ENCODE measurements at places on chromosomes 1 and 21.

- DNase-seq: no peak
Measured at GRCh38 chr1:93565496-93566206, 116.0 kb downstream of the BCAR3 start.

DNA sequence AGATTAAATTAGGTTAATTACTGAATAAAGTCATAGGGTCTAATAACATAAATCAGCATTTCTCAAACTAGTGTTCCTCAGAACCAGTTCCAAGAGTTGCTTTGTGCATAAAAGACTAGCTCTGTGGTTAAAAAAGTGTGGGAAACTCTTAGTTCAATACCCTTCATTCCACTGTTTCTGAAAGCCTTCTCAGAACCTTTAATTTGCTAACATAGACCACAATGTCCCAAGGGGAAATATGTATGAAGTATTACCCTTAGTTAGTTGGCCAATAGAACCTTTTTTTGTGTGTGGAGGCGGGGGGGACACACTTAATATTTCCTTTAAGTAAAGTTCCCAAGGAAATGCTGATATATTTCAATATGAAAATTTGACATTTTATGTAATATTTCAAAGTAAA, 20.4 kb downstream of the ODF2L start:
- DNase-seq: no peak

DNA sequence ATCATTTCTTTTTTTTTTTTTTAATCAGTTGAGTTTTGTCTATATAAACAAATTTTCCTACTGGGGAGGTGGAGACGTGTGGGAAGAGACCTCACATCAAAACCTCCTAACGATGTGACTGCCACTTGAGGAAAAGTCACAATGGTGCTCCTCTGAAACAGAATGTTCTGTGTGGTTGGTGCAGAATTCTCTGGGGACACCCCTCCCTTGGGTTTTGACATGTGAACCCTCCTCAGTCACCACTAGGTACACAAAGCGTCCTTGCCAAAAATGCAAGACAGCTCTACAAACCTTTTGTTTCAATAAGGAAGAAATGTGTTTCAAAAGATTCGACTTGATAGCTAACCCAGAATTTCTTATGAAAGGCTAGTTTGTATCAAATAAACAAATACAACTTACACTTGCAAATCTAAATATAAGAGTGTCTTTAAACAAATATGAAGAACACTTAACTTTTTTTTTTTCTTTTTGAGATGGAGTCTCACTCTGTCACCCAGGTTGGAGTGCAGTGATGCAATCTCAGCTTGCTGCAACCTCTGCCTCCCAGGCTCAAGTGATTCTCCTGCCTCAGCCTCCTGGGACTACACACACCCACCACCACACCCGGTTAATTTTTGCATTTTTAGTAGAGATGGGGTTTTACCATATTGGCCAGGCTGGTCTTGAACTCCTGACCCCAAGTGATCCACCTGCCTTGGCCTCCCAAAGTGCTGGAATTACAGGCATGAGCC, 9.3 kb downstream of the SLC25A24 start:
- DNase-seq: no peak

GRCh38 chr1:169487561-169487960, 1.8 kb upstream of the SLC19A2 start:
- DNase-seq: no peak

- DNase-seq: no peak
Measured at GRCh38 chr1:14767075-14767474, 168.6 kb downstream of the KAZN start.

- DNase-seq: no peak
Measured at GRCh38 chr21:41067709-41068108, 100.3 kb upstream of the BACE2 start.

- no peak for DNase-seq
Measured at GRCh38 chr1:17538010-17538409, 1.5 kb upstream of the ARHGEF10L start.

DNA sequence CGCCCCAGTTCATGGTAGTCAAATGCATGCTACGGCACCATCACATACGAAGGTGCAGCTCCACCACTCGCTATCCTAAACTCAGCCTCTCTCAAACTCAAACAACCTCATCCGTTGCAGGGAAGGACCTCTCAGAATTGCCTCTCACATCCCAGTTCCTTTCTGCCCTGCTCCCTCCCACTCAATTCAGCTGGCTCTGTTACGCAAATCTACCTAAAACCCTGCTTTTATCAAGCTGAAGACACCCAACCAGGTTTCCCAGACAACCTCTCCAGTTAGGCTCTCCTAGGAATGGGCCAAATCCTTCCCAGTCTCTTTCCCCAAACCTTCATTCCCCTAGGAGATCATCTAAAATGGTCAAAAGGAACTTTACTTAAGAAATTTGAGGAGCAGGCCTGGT, 62.9 kb downstream of the CLSTN1 start:
- DNase-seq: no peak

- DNase-seq: no peak
Measured at GRCh38 chr1:7454895-7455784, 316.0 kb upstream of the VAMP3 start.

DNA sequence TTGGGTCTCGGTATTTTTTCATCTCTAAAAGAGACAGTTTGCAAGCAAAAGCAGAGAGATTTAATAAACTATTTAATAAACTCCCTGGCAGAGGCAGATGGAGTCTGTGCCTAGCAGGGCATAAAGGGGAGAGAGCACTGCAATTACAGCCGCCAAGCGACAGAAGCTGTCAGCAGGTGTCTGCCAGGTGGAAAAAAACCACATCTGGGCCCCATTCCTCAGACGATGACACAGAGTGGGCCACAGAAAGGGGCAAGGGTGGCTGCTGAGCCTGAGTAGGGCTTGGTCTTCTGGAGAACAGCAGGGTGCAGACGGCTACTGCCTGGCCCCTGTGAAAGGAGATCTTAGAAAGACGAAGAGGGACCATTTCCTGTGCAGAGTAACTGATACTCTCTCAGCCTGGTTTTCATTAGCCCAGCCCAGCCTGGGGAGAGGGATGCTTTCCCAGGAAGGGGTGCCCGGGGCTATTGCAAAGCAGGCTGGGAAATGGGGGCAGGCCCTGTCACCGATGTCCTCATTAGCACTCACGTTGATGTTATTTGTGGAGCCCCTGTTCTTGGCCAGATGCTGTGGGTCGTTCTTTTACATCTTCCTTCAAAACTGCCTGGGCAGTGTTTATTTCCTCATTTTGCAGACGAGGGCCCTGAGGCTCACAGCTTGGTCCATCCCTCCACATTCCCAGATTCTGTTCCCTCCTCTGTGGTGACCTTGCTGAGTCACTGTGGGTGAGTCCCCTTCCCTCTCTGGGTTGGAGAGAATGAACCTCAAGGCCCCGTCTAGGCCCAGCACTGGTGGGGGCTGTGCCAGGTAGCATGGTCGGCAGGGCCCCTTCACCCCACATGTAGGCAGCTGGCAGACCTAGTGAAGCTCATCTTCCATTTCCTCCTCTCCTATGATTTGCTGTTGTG, 472.7 kb downstream of the PTPRU start:
- DNase-seq: no peak

DNA sequence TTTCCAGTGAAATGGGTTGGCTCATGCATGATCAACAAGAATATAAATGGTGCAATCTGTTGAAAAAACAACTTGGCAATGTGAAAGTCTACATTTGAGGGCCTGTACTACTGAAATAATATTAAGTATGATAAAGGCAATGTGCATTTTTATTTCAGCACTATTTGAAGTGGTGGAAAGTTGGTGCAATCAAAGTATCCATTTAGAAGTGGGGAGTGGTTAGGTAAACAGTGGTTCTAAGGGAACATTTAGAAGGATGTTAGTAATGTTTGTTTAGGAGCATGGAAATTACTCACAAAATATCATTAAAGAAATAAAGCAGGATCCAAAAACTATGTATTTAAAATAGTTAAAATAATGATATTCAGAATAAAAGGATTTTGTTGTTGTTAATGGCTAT, 60.2 kb downstream of the CHRM3 start:
- no peak for DNase-seq

- no peak for DNase-seq
Measured at GRCh38 chr1:97094247-97094972, 372.8 kb downstream of the PTBP2 start.

GRCh38 chr1:26384076-26384475, 11.5 kb upstream of the ZNF683 start:
- no peak for DNase-seq

DNA sequence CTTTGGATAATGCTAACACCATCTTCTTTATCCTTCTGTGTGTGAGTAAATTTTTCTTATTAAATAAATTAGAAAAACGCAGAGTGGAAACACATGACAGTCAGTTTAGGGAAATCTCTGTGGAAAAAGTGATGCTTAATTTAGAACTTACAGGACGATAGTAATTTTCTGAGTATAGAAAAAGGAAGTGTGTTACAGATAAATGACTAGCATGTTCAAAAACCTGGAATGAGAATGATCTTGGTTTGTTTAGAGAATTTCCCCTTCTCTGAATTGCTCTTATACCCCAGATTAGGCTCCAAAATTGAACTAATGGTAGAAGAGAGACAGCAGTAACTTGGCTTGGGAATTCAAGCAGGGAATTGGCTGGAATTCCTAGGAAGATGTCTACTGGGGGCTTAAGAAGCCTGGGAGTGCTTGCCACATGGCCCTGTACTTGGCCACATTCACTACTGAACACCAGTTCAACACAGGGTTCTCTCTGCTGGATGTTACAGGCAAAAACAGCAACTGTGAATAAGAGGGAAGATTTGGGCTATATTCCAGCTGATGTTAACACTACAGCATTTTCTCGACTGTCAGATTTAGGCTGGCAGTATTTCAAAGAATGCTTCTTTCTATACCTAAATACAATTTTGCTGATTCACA, 1004.2 kb downstream of the TTLL7 start:
- DNase-seq: no peak

GRCh38 chr1:107549152-107549810, 408.4 kb downstream of the NTNG1 start:
- DNase-seq: no peak

- DNase-seq: no peak
Measured at GRCh38 chr1:232328486-232329102, 301.3 kb downstream of the SIPA1L2 start.

DNA sequence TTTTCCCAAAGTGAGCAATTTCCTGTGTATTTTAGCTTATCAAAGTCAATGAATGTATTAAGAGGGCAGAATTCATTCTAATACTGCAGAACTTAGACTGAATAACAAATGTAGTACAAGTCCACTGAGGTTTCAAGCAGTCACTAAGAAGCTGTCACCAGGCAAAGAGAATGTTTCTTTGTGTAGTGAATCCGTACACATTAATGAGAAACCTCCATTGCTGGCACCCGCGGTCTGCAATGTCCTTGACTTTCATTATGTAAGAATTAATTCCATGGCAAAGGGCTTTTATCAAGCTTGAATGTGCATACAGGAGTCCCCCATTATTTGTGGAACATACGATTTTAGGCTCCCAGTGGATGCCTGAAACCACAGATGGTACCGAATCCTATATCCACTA, 719.5 kb upstream of the TMPRSS15 start:
- DNase-seq: no peak

DNA sequence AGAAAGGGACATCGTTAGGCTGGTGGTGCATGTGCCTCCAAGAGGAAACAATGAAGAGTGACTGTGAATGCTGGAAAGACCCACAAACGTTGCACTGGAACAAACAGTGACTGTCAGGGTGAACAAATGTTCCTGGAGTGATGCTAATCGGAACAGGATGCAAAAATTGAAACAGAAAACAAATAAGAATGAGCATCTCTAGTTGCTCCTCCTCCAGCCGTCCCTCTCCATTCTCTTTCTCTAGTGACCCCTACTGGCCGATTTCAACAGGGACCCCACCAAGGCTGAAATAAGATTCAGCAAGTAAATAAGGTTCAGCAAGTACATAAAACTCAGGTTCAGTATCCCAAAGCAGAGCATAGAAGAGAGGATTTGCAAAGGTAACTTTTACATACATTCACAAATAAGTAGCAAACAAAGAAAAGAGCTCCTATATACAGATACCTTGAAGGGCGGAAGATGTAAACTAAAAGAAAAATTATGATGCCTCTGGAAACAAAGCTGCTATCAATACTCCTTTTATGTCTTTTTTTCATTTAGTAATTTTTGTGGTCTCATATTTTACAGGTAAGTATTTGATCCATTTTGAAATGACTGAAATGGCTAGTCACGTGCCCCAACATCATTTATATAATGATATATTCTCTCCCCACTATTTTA, 836.1 kb upstream of the ADAMTS5 start:
- DNase-seq: no peak

GRCh38 chr1:112778137-112778536, 63.0 kb upstream of the PPM1J start:
- DNase-seq: no peak

GRCh38 chr1:197143276-197143675, 3.2 kb downstream of the ASPM start:
- no peak for DNase-seq

DNA sequence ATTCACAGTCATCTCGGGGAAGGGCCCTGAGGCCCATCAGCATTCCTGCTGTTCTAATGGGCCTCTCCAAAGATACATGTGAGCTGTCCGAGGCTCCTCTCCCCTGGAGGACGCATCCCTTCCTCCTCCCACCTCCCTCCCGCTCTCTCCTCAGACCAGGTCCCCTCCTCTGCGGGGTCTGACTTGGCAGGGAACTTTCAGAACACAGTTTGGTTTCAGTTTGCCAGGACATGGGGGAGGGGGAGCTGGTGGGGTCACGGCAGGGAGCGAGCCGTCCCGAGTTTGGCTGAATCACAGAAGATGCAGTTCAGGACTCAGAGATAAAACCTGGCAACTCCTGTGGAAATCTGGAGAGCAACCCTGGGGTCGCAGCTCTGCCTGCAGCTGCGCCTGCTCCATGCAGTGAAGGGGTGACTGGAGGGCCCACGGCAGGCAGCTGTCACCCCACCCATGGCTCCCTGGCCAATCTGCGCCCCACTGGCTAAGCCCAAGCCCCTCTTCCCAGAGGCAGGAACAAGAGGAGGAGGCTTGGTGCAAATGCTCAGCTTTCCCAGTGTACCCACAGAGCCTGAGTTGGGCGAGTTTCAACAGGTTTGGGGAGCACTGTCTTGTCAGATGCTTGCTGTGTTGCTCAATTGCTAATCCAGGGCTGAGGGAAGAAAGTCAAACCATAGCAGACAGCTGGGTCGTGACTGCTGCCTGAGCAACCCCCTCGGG, 5.7 kb downstream of the WNT4 start:
- DNase-seq: no peak

DNA sequence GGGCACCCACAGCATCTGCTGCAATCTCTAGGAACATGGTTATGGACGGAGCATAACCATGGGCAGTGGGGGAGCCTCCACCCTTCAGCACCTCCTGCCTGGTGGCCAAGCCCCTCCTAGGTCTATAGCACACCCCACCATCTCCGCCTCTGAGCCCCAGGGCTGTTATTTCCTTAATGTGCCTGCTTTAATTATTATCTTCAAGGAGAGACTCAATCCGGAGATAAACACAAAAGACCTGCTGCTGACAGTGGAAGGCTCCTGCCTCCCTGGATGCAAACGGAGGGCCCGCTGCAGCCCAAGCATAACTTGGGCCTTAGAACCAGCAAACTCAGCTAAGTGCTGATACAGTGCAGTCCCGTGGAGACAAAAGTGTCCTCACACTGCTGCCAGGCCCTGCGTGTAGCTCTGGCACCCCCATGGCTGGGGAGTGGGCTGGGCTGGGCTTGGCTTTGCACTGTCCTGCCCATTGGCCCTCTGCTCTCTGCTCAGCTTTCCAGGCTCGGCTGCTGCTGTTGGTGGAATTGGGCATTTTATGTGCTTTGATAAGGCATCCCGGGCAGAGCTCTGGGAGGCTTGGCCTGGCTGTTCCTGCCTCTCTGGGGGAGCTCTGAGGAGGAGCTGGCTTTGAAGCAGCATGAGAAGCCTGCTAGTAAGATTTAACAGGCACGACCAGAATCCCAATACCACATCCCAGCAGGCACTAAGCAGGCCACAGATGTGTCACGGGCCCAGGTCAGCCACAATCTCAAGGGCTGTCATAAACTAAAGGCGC, 620.2 kb downstream of the PTPRU start:
- no peak for DNase-seq
